ENCODE measurements at places on chromosomes 4 and X.

GRCh38 chr4:102298716-102299115 is 46.6 kb downstream of the SLC39A8 start:
- DNase-seq: no peak

DNA sequence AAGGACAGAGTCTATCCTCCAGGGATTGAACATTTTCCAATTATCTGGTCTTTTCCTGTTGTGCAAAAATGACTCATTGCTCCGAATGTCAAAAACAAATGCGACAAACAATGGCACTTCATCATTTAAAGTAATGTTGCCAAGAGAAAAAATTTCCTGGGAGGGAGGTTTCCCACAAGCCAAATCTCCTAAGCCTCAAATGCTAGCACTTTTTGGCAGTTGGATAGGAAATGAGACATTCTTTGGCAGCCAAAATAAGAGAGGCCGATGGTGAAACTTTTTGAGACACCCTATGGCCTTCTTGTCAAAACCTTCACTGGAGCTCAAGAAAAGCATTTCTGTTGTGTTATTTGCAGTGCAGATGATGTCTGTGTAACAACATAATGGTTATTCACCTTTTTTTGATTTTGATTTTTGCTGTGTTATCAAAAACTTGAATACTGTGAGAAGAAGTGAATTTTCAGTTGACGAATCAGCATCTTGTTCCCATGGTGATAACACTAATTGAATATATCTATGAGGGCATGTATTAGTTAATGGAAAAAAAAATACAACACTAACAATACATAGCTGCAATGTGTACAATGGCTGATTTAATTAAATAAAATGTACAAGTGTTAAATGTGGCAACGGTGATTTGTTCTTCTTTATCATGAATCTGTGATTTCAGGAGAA is 333.8 kb downstream of the ANK2 start:
- no peak for DNase-seq

DNA sequence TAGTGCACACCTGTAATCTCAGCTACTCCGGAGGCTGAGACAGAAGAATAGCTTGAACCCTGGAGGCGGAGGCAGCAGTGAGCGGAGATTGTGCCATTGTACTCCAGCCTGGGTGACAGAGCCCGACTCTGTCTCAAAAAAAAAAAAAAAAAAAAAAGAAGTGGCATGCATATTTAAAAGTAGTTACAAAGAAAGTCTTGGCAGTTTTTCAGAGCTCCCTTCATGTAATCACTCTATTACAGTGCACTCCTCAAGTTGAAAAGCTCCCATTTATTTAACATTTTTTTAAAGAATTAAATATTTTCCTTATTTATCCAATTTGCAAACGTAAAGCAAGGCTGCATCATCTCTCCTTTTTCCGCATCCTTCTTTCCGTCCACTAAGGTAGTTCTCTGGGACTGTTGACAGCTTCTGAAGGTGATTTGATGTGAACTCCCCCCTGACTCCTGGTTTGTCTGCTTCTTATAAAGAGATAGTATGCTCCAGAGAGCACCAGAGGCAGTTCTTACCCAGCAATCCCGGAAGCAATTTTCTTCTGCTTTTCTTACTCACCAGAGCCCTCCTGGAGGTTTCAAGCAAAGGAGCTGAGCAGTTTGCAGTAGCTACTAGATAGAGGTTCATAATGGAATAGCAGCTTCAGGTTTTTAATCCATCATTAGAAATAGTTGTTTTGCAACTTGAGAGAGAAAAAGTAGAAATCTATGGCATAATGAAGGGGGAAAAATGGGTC is 151.0 kb downstream of the PALLD start:
- DNase-seq: no peak

- no peak for DNase-seq
Observed at GRCh38 chr4:54065282-54066087, 1.1 kb upstream of the CHIC2 start.

GRCh38 chrX:131025336-131025735 is 32.8 kb upstream of the ARHGAP36 start:
- no peak for DNase-seq

DNA sequence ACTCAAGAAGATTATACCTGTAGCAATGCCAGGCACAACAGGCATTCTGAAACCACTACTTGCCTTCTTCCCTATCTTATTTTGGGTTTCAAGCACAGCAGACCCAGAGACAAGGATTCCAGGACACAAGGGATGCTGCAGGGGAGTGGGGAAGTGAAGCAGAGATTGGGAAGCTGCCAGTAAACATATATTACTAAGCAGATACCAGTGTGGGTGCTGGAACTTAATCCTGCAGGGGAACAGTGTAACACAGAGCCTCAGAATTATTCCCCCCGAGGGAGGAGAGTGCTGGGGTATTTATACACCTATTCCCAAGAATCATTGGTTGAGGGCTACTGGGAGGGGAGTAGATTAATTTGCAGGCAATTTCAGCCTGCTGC is 33.3 kb upstream of the MAML3 start:
- no peak for DNase-seq

DNA sequence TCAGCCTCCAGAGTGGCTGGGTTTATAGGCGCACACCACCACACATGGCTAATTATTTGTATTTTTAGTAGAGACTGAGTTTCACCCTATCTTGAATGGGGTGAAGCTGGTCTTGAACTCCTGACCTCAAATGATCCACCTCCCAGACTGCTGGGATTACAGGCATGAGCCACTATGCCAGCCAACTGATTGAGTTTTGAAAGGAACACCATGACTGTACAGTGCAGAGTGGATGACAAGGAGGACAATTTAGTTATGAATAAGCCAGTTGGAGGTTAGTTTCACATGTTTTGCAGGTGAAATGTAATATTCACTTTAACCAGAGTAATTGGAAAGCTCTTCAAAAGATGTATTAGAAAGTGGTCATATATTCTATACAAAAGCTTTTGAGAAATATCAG is 60.8 kb downstream of the PCDH18 start:
- DNase-seq: no peak

GRCh38 chr4:48127231-48127630 is 6.8 kb downstream of the TXK start:
- no peak for DNase-seq

- no peak for DNase-seq
Observed at GRCh38 chrX:17299206-17299605, 75.8 kb upstream of the NHS start.

GRCh38 chrX:54721424-54721823 is 76.6 kb downstream of the ITIH6 start:
- DNase-seq: no peak

DNA sequence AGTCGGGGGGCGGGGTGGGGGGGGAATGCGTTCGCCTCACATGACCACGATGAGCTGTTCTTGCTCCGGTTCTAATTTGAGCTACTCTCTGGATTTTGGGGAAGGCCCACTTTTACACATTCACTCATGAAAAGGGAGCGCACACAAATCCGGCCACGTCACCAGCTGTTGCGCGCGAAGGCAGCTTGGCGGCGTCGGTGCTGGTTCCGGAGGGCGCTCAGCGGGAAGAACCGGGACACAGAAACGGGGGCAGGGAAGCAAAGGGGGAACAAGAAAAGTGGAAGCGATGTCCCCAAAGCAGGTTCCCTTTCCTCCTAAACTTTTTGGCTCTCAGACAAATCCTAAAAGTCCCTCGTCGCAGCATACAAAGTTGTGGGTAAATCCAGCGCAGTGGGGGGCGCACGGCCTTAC is 605 bp downstream of the ANXA5 start:
- peak; percentile 28 for DNase-seq

- DNase-seq: no peak
Observed at GRCh38 chr4:16391196-16391595, 164.9 kb upstream of the TAPT1 start.

- DNase-seq: no peak
Observed at GRCh38 chrX:6813836-6814370, 279.0 kb upstream of the VCX3A start.

DNA sequence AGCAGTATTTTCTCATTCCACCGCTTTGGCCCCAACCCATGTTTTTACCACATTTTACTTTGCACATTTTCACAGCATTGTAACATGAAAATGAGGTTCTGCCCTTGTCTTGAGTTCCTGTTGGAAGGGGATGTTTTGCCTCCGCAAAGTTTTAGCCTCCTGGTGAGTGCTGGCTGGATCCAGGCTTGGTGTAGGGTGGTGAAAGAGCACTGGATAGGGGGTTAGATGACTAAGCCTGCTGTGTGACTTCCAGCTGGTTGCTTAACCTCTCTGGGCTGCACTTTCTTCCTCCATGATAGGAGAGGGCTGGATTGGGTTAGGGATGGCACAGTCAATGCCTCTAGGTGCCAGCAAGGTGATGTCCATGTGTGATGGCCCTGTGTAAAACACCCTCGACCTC is 28.9 kb downstream of the CYTL1 start:
- DNase-seq: no peak

DNA sequence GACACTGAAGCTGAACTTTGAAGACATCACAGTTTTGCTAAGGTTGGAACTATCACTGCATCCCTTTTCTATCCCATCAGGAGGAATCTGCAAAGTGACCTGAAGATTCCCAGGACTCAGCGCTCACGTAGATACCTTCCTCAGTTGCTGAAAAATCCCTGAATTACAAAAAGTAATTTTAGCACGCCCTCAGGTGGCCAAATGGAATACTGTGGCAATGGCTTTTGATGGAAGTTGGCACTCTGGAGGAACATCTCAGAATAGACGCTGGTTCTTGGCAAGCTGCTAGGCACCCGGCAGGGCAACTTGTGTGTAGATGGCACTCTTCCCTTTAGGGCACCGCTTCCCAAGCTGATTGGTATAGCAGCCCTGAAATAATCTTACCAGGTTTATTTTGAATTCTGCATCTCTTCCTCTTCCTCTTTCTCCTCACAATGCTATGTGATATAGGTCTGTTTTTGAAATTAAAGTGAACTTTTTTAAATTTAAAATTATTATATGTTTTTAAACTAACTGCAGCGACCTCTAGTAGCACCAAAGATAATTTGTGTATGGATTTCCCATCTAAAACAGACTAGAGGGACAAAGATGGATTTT is 16.3 kb upstream of the ESX1 start:
- peak; percentile 67 for DNase-seq

DNA sequence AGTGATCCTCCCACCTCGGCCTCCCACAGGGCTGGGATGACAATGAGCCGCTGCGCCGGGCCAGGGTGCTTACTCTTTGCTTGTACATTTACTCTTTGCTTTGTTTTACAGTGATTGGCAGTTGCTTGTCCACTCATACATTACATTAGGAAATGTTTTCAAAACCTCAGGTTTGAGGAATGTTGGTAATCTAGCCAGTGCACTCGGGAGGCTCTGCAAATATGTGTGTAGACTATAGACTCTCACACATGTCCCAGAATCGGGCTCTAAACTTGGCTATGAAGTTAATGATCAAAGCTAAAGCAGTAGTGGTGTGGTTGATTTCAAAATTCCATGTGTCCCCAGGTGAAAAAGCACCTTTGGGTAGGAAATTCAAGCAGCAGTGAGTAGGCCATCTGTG is 20.5 kb downstream of the TRMT44 start:
- DNase-seq: no peak

DNA sequence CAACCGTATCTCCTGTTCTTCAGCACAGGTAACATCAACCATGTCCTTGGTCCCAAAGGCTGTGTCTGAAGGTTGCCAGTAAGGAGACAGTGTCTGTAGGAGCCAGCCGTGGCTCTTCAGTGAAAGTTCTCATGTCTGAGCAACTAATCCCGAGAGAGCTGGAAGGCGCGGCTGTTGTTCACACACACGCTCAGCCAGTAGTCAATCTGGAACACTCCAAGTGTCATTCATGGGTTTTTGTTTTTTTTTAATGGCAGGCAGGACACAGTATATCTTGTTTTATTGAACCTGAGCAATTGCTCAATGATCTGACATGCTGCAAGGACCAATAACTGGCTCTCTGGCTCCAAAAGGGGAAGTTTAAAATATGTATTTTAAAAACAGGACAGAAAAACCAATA is 48.4 kb upstream of the MAP3K15 start:
- DNase-seq: no peak

- no peak for DNase-seq
Observed at GRCh38 chr4:74692972-74693371, 101.4 kb downstream of the BTC start.

GRCh38 chrX:7889135-7889534 is 38.1 kb downstream of the PNPLA4 start:
- no peak for DNase-seq

DNA sequence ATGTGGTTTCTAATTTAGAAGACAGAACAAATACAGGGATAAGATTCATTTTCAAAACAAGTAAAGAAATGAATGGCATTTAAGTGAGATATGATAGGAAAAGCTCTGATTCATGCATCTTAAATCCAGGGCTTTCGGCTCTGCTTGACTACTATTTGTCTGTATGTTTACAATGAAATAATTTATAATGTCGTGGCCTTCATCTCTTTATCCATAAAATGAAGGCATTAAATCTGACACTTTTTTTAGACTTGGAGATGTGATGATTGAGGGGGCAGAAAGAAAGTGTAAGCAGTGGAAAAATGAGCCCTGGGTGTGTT is 115.7 kb upstream of the KIT start:
- DNase-seq: no peak

DNA sequence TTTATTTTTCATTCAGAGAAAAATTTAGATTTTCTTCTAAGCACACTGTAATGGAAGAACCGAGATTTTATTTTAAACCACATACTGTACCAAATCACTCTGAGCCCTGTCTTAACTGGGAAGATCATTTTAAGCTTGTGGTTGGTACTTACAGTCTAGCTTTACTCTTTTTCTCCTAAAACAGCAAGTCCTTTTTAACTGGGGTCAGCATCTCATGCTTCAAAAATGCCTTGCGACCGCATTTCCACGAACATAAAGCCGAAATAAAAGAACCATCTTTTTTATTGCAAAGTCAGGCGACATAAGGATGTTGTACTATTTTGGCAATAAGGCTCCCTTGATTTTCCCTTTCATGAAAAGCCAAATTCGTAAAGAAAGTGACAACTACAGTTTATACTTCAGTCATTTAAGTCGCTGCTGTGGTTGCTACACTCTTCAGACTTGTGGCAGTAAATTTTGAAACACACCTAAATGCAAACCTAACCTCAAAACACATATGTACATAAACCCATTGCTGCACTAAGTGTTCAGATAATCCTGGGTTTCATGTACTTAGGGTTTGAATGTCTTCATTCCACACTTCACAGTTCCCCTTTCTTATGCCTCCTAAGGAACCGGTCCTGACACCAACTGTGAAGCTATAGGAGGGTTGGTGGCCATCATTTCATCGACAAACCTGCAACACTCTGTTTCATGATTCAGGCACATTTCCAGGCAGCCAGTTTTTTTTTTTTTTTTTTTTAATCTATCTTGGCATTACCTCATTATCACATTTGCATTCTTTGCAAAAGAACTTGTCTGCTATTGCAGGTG is 3.0 kb downstream of the STOX2 start:
- no peak for DNase-seq

GRCh38 chrX:117376460-117376859 is 740.1 kb downstream of the KLHL13 start:
- no peak for DNase-seq
